ENCODE measurements at places on chromosomes 13 and 19. TPM values are rescaled to one million over a fixed set of nuclear protein-coding genes. Genes with fewer than 3 reads are reported as not detected.

APLP1 gene
- polyA plus RNA-seq = 0.95 TPM

CEACAM16 gene
- not detected for polyA plus RNA-seq

GRCh38 chr13:109151696-109152095 is 522.3 kb downstream of the MYO16 start:
- DNase-seq = no peak

GRCh38 chr19:35080613-35081170 is 34.9 kb upstream of the FXYD3 start:
- no peak for DNase-seq

DNA sequence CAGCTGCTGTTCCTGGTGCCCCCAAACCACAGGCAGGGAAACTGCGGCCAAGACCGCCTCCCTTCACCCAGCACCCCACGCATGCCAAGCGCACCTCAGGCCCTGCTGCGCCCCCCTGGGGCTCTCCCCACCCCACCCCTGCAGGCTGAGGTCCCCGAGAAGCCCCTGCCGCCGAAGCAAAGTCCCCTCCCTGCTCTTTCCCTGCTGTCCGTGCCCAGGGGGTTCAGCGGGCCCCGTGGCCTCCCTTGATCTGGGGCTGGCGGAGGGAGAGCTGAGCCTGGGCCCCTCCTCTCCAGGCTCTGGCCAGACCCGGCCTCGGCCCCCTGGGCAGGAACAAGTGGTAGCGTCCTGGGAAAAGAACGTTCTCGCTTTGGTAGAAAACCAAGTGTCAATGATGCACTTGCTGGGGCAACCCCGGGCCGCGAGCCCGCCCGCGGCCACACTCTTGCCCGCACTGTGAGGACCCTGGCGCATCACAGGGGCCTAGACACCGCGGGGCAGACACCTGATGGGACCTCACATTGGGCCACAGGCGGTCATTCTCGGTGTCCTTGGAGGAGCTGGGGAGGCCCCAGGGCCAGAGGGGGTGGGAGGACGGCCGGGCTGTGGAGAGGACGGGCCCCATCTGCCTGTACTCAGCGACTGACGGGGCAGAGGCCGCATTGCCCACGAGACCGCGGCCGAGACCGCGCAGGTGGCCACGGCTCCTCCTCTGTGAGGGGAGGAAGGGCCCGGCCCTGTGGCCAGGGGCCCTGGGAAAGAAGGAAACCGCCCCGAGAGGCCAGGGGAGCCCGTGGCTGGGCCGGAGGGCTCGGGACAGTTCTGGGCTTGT is 29.0 kb downstream of the GPX4 start:
- no peak for DNase-seq

- no peak for DNase-seq
Measured at GRCh38 chr19:55441692-55442321, 1.3 kb downstream of the SHISA7 start.

DNA sequence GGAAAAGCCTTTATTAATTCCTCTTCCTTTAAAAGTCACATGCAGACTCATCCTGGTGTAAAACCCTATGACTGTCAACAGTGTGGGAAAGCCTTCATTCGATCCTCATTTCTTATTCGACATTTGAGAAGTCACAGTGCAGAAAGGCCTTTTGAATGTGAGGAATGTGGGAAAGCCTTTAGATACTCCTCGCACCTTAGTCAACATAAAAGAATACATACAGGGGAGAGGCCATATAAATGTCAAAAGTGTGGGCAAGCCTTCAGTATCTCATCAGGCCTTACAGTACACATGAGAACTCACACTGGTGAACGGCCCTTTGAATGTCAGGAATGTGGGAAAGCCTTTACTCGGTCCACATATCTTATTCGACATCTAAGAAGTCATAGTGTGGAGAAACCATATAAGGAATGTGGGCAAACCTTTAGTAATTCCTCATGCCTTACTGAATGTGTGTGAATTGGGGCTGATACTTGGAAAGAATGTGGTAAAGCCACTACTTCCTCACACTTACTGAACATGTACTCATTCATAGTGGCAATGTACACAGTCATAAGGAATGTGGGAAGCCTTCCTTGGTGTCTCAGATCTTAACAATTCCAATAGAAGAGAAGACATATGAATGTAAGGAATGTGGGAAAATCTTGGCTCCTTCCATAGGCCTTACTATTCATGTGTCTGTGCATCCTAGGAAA is 18.8 kb downstream of the ZNF559 start:
- no peak for DNase-seq

DNA sequence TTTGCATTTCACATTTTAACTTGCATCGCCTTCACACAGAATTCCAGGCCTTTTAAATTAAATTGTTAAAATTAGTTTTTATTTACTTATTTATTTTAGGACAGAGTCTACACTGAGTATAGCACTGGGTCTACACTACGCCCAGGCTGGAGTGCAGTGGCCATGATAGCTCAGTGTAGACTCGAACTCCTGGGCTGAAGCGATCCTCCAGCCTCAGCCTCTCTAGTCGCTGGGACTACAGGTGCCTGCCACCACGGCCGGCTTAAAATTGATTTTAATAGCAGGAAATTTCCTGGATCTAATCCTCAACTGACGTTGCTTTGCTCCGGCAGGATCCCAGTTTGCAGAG is 301 bp upstream of the ZNF610 start:
- no peak for DNase-seq

GRCh38 chr19:16398530-16399249 is 73.1 kb downstream of the EPS15L1 start:
- DNase-seq = no peak

DNA sequence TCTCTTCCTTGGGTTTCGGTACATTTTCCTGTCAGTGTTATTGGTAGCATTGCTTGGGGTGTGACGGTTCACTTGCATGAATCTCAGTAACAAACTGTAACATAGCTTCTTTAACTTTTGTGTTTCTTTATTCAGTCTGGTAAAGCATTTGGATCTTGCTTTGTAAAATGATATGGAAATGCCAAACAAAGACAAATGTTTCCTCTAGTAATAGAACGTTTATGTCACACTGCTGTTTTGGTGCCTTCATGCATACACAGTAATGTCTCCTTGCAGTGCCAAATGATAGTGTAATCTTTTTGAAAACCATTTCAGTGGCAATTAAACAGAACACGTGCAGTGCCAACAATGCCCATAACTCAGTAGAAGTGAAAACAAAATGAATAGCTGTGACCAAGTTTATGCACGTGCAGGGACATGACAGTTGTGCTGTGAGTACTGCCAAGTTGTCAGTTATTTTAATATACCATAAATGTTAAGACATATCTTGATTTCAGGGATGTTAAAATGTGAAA is 110.8 kb downstream of the RXFP2 start:
- no peak for DNase-seq

DNA sequence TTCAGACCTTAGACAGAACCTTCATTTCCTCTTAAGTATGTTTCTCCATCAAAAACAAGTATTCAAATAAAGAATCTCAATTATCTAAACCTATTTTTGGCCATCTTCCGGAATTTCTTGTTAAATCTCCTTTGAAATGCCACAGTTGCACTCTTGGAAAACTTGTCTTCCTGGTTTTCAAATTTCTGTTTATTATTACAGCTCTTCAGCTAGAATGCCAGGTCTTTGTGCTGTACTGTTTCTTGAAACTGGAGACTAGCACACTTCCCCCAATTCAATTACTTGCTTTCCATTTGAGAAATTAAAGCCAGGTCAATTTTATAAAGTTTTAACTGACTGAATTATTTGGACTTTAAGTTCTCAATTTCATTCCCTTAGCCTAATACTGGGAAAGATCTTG is 10.2 kb downstream of the KCNRG start:
- no peak for DNase-seq

- DNase-seq = no peak
Measured at GRCh38 chr19:46482631-46483030, 11.3 kb upstream of the PNMA8A start.

DNA sequence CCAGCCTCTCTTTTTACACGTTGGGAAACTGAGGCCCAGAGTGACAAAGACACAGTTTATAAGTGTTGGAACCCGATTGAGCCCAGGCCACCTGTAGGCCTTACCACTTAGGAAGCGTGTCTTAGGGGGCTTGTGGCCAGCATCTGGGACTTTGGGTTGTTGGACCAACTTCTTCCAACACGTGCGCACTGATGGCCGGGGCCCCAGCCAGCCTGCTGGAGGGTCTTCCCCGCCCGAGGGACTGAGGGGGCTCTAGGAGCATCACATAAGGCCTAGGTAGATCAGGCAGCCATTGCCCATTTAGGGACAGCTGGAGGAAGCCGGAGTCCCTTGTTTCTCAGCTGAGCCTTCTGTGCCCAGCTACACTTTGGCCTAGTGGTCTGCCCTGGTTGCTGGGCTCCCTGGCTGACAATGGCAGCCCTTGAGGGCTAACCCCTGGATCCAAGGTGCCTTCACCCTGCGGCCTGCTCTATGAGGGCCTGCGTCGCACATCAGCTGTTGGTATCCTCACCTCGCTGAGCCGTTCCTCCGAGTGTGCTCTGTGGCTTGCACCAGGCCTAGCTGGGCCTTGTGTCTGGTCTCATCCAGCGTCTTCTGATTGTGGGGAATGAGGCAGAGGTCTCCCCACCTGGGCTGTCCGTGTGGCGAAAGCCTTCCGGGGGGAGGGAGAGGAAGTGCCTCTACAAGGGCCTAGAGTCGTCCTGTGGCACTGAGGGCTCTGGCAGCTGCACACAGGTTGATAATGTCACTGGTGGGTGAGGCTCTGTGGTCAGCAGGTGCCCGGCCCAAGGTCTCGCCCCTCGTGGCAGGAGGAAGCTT is 1.2 kb downstream of the RAB11B start:
- no peak for DNase-seq
